ENCODE measurements at places on chromosomes 3 and 15.

- peak; percentile 41 for DNase-seq
Observed at GRCh38 chr3:190862209-190863118, at the start of gene GMNC. Gene GMNC, minus strand, starts transcription at chr3:190862694. Its CDS starts 79 bp downstream, at chr3:190862615.

GRCh38 chr15:51641490-51642130, 19.0 kb upstream of the DMXL2 start:
- no peak for DNase-seq

GRCh38 chr15:55044162-55044561, 152.6 kb downstream of the RSL24D1 start:
- DNase-seq: no peak

DNA sequence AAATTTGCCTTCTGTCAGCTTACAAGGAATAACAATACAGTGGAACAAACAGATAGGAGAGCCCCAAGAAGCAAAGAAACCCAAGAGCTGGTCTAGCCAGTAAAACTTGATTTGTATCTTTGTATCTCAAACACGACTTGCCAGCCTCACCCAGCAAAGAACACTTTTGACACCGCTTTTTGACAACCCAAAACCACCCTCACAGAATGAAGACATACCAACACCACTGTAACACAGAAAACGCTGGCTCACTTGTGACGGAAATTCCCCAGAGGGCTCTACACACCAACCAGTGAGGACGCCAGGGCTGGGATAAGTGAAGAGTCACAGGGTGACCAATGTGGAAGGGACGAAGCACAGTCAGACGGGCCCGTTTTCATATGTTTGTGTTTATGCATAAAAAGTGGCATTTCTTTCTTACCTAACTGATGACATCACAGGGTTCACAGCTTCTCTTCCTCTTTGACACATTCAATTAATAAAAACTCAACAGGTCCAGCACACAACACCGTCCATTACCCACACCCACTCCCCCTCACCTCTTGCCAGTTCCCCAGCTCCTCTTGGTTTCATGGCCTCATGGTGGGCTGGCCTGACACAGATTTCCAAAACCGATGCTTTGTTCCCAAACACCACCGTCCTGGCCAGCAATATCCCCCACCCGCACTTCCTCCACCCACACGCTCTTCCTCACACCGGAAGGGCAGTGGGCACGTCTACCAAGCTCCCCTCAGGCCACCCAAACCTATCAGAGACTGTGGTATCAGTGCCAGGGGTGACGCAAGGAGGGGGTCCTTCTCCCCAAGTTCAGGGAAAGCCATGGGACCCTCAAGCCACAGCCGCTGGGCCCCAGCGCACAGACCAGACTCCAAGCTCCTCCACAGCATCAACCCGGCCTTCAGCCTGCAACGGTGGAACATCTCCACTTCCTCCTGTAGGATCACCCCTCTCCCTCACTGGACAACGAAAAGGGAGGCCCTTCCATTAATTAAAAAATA, 94.2 kb downstream of the ADAMTS17 start:
- DNase-seq: no peak

- DNase-seq: no peak
Observed at GRCh38 chr3:53588122-53588521, 93.7 kb downstream of the CACNA1D start.

- no peak for DNase-seq
Observed at GRCh38 chr3:79172241-79172640, 595.6 kb downstream of the ROBO1 start.

DNA sequence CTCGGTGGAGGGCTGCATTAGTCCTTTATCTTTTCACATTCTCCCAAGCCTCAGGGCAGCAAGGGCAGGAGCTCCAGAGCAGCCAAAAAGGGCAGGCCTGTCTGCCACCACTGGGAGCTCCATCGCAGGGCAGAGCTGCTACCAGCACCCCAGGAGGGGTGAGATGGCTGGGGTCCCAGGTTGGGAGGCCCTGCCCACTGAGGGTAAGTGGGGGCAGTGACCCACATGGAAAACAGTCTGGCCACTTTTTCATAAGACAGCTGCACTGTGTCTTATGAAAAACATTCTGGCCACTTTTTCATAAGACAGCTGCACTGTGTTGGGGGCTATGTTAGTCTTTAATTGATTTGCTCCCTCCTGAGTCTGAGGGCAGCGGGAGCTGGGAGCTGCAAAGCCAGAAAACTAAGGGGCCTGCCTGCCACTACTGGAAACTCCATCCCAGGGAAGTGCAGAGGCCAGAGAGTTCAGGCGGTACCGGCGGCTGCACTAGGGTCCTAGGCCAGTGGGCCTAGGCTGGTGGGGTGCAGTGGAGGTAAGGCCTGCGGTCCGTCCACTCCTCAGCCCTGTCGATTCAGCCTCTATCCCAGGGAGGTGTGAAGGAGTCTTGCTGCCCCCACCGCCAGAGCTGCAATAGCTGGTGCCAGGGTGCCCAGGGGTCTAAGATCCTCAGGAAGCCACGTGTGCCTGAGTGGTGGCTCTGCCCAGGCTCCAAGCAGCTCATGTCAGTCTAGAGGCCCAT, 45.4 kb downstream of the TMCO5A start:
- DNase-seq: no peak

- no peak for DNase-seq
Observed at GRCh38 chr15:66630801-66631351, 65.1 kb upstream of the LCTL start.
